ENCODE measurements at places on chromosomes 6 and 20.

GRCh38 chr6:165649166-165650137, 13.6 kb downstream of the PDE10A start:
- DNase-seq: no peak

DNA sequence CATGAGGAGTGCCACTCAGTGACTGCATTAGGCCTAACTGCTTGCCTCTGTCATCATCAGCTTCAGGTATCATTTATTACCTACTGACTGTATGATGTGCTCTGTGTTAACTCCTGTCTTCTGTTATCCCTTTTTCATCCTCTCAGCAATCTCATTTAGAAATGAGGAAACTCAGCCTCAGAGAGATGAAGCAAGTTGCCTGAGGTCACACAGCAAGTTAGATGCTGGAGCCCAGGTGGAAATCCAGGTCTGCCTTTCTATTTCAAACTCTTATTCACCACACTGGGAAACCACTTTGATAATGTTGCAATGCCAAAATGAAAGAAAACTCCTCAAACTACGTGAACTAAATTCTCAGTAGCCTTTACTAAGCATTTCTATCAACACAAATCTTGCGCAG, 1.3 kb downstream of the FERMT1 start:
- no peak for DNase-seq

DNA sequence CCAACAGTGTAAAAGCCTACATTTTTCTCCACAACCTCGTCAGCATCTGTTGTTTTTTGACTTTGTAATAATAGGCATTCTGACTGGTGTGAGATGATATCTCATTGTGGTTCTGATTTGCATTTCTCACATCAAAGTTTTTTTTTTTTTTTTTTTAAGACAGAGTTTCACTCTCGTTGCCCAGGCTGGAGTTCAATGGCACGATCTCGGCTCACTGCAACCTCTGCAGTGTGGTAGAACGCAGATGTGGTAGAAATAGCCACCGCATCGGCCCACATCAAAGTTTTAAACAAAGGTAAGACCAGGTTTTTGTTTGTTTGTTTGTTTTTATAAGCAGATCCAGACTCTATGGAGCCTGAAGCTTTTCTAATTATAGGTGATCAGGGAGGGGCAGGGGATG, 12.7 kb upstream of the PPP1R3G start:
- no peak for DNase-seq

DNA sequence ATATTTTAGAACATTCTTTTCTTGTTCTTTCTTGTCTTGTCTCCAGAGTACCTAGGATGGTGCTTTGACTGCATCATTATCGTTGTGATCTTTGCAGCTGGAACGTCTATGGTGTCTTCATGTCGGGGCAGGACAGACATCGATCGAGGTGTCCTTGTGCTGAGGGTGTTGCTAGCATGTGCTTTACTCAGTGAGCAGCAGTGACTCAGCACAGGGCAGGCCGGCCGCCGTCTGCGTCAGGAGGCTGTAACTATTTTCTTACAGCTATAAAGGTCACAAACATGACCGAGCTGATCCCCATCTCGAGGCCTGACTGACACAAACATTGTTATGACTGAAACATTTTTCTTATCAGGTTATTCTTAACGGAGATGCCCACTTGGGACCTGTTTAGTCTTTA, 14.9 kb upstream of the CTCFL start:
- DNase-seq: no peak

GRCh38 chr6:6631053-6631452, 42.5 kb downstream of the LY86 start:
- DNase-seq: no peak

DNA sequence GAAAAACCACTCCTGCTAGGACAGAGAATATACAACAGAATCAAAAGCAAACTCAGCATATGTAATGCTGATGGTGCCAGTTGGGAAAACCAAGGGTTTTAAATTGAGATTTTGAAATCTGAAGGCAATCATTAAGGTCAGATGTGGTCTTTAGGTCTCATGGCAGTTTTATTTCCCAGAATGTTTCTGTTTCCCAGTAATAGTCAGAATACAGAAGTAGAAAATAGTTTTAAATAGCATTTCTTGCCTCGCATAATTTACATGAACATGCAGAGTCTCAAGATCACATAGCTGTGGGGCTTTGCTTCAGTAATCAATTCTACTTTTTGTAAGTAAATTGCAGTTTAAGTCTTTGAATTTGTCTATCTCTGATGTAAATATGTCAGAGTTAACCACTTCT, 58.1 kb downstream of the RNF144B start:
- no peak for DNase-seq
